Stimulated activated CD8-positive, alpha-beta memory T cell treated with anti-CD3 and anti-CD28 coated beads, Interleukin-4, amount 100 ng/mL, for 48 hours (primary cell): ENCODE measurements at places on chromosomes 12 and 14.

- no peak for DNase-seq
Measured at GRCh38 chr14:74661726-74662450, 49.9 kb upstream of the LTBP2 start.

DNA sequence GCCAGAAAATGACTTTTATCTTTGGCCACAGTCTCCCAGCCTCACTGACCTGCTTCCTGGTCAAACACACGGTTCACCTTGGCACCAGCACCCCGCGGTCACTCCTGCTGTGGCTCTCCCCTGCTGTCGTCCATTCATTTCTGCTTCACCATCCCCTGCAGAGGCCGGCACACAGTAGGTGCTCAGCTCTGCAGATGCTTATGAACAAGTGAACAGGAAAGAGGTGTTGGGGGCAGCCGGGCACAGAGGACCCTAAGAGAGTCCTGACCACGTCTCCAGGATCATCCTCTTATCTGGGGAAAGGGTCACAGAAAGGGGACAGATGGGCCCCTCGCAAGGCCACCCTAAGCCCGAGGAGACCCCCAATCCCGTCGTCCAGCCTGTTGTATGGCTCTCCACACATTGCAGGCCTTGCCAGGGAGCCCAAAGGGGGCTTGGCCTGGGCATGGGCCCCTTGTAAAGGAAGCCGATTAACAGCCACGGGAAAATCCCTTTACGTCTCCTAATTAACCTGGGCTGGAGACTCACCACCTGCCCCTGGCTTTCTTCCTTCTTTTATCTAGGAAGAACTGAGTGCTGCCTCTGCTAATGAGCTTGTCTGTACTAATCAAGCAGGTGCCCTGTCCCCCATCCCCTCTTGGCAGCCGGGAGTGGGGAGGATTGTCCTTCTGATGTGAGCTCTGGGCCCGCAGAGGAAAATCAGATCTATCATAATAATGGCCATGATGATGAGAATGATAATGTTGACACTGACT lies 119.2 kb downstream of the AACS start:
- no peak for DNase-seq

DNA sequence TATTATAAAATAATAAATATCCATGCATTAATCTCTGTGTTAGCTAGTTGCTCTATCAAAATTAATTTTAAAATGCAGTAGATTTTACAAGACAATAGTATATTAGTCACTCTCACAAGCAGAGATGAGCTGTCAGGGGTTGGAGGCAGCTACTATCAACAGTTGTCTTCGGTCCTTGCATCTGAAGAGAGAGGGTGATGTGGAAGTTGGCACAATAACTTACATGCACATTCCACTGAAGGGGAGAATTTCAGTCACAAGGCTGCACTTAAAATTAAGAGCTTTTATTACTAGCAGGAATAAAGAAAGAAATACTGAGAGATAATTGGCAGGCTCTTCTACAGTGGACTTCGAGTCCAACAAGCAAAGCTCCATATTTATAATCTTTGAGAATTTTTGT lies 166.9 kb upstream of the DCN start:
- DNase-seq = no peak

GRCh38 chr14:24426912-24427536 lies 2.4 kb downstream of the CBLN3 start:
- DNase-seq = no peak

DNA sequence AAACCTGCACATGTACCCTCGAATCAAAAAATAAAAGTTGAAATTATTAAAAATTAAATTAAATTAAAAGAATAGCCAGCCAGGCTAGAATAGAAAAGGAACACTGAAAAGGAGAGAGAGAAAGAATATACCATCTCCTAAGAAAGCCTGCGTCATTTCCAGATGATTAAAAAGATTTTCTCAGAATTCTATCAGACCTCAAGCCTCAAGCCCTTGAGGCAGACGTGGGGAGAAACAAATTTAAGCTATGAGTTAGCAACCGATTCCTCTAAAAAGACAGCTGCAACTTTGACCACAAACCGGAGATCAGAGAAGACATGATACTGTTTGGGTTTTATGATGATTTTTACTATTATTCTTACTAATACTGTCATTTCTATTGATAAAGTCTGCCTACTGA lies 138.3 kb downstream of the KSR2 start:
- DNase-seq = no peak

DNA sequence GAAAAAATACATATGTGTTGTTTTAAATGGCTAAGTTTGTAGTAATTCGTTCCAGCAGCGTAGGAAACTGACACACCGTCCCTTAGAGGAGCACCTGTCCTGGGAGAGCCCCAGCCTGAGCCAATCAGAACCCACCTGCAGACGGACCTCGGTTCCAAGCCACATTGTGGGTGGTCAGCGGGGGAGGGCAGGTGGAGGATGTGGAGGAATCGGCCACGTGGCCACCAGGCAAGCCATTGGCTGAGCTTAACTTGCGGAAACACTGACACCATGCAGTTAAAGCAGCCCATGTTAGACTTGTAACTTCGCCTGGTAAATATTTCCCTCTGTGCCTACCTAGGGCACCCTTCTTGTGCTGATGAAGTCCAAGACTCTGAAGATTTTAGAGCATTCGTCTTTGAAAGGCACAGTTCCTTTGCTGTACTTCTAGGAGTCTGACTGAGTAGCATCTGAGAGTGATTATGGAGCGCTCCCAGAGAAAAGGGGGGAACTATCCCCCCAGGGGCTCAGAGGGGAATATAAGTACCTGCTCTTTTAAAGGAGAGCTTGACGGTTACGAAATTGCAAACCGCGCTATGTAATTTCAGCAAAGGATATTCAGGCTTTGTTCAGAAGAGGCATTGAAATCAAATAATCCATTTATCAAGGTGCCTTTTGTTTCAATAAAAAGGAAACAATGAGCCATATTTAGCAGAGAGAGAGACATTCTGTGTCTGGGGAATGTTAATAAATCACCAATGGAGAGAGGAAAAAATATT lies 135.7 kb downstream of the TMEM132C start:
- no peak for DNase-seq

DNA sequence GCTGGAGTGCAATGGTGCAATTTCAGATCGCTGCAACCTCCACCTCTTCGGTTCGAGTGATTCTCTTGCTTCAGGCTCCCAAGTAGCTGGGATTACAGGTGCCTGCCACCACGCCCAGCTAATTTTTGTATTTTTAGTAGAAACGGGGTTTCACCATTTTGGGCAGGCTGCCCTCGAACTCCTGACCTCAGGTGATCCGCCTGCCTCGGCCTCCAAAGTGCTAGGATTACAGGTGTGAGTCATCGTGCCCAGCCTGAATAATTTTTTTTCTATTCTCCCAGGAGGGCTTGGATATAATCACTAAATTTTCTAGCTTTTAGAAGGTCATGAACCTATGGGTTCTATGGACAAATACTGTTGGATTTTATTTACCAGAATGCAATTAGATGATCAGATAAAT lies 44.7 kb upstream of the GNPNAT1 start:
- DNase-seq = no peak
